Epithelial cell of proximal tubule (primary cell): ENCODE measurements at places on chromosomes 4 and X. TPM values are rescaled to one million over a fixed set of nuclear protein-coding genes. Genes with fewer than 3 reads are reported as not detected.
A peak's percentile ranks its signal among the peaks of the same experiment; 100 is the strongest.

GRCh38 chrX:34612036-34612435, 45.0 kb downstream of the TMEM47 start:
- DNase-seq, result no peak

DNA sequence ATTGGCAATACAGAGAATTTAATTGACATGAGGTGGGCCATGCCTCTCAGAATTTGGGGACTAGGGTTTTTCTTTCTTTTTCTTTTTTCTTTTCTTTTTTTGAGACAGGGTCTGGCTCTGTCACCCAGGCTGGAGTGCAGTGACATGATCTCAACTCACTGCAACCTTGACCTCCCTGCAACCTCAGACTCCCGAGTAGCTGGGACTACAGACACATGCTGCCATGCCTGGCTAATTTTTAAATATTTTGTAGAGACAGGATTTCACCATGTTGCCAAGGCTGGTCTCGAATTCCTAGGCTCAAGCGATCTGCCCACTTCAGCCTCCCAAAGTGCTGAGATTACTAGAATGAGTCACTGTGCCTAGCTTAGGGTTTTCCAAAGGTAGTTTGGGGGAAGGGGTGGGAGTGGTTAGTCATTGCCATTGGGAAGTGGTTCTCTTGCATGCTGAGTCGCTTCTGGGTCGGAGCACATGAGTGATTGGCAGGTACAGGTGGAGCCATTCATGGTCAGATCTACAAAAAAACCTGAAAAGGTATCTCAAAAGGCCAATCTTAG, 54.5 kb downstream of the MID2 start:
- DNase-seq, result peak; percentile 43

DNA sequence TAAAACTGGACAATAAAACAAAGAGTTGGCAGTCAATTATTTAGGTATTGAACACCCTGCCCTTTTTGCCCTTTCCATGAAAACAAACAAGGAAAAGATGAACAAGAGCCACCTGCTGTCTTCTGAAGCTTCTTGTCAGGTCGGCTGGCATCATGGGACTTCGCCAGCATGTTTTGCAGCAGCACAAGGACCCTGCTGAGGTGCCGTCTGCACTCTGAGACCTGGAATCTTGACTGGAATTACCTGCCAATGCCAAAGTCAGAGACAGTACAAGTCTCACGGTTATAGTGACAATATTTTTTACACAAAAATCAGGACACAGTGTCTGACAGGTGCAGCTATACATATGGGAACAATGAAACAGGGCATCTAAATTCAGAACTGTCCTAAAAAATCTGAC, 284.5 kb downstream of the GASK1B start:
- no peak for DNase-seq

CSN1S1 gene
- not detected in 2 replicates for total RNA-seq

CCDC149 gene
- total RNA-seq, result 2.6 and 2.8 TPM in 2 replicates

- no peak for DNase-seq
Observed at GRCh38 chrX:40947276-40947675, 138.0 kb upstream of the USP9X start.

GRCh38 chrX:100424012-100424411, 13.9 kb upstream of the PCDH19 start:
- DNase-seq, result no peak

DNA sequence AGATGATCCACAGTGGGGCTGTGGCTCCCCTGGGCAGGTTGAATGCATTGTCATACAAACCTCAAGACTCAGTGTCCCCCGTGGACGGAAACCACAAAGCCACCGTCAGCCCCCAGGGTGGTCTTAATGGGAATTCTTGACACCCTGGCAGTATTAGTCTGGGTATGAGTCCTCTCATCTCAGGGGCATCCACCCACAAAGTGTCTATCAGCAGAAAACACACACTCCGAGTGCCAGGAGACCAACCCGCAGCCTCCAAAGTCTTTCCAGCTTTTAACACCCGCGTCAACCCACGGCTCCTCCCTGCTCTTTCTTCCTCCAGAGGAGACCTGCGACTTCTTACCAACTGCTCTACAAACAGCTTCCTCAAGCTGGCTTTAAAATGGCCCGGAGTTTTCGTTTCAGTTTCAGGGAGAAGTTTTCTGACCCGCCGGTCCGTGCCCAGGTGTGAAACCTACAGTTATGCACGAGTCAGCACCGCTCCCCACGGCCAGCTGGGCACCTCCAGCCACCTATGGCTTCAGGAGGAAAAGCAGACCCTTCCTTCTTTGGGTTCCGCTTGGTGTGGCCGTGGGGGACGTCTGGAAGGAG, 14.4 kb upstream of the ASMTL start:
- DNase-seq, result no peak
